NCI-H460 (cell line): ENCODE measurements at places on chromosomes 12 and 14.

DNA sequence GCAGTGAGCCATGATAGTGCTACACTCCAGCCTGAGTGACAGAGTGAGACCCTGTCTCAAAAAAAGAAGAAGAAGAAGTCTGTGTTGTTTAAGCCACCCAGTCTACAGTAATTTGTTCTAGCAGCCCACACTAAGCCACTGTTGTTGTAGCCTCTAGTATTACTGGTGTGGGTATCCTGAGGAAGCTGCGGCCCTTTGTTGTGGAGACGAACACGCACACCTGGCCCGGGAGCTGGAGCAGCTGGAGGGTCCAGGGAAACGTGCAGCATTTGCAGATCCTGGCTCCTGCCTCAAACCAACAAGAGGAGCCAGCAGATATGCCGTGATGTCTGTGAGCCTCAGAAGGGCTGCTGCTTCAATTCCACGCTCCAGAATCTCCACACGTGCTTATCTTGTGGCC, 65.3 kb downstream of the MAP1LC3B2 start:
- no peak for DNase-seq

- DNase-seq: no peak
Measured at GRCh38 chr14:96497087-96497486, 5.1 kb upstream of the PAPOLA start.

GRCh38 chr12:10160617-10161385, 11.1 kb downstream of the OLR1 start:
- DNase-seq: no peak

GRCh38 chr14:89695846-89696245, 258.7 kb downstream of the EFCAB11 start:
- no peak for DNase-seq

DNA sequence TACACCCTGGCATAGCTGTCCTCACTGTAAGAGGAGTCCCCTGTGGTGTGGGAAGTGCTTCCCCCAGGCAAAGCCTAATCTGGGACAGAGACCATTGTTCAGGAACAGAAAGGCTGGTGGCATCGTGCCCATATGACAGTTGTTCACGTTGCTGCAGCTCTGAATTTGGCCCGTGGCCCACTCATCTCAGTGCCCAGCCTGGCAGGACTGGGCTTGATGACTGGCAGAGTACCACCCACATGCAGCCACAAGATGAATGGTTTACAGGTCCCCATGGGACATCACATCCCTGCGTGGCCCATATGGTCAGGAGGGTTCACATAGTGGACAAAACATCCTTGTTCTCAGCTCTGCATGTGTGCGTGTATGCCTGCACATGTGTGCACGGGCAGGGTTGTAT, 17.5 kb downstream of the IQSEC3 start:
- DNase-seq: no peak

GRCh38 chr12:102369876-102370275, 110.5 kb downstream of the IGF1 start:
- DNase-seq: no peak

GRCh38 chr12:85007836-85008235, 28.2 kb downstream of the TSPAN19 start:
- no peak for DNase-seq

DNA sequence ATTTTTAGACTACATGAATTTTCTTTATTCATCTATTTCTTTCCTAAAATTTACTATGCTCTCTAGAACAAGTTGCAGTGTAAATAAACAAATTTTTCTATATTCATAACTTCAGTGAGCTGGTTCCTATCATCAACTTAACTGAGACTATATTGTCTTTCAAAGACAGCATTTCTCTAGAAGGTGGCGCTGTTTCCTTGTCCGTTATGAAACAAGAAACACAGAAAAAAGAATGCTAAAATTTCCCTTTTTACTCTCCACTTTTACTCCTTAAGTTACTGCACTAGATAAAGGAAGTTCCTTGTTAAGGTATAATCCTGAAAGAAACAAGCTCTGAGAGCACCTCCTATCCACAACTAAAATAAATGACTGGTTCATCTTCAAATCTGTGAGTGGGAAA, 8.2 kb upstream of the CLEC2A start:
- DNase-seq: peak; percentile 1

DNA sequence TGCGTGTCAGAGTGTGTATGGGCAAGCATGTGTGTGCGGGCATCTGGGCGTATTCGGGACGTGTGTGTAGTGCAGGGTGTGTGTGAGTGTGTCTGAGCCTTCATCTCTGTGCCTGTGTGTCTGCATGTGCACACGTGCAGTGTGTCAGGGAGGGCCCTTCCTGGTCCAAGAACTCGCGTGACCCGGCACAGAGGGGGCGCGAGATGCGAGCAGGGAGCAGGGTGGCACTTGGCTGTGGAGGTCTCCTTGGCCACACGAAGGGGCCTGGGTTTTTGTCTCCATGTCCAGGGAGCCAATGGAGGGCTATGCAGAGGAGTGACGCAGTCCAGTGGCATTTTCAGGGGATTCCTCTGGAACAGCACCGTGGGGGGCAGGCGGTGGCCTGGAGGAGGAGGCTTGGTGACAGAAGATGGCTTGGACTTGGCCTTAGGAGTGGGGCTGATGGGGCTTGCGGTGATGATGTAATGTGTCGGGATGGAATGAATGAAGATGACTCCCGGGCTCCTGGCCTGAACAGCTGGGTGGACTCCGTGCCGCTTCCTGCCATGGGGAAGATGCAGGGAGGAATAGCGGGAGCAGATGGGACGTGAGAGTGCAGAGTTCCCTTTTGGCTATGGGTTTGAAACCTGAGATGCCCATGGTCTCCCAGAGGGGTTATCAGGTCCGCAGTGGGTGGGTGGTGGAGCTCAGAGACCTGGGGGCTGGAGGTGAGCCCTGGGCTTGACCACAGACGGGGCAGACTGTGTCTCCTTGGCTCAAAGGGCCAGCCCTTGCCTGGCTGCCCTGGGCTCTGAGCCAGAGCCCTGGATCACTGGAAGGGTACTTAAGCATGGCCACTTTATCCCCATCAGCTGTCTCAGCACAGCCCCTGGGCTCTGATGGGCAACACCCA, 208.3 kb downstream of the PHETA1 start:
- no peak for DNase-seq

DNA sequence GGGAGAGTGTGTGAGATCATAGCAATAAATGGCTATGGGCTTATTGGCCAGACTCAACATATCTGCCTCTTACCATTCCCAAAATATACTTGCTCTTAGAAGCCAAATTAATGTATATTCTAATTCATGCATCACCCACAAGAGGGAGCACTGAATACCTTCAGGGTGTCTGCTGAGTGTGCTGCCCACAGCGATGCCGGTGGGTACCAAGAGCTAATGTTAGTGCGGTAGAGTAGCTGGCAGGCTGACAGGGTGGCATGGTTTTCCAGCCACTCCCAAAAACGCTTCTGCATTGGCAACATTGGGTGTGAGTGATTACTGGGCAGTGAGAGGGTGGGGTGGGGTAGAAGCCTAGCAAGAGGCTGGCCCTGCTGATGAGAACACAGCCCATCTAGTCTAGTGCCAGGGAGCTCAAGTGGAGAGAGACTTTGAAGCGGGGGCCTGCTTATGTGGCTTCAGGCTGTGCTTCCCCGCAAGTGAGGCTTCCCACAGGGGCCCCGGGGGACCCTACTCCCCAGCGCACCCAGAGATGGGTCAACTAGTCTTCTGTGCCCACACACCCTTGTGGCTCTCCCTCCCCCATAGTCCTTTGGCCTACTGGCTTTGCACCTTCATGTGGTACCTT, 9.2 kb upstream of the PLEKHD1 start:
- DNase-seq: peak; percentile 36

DNA sequence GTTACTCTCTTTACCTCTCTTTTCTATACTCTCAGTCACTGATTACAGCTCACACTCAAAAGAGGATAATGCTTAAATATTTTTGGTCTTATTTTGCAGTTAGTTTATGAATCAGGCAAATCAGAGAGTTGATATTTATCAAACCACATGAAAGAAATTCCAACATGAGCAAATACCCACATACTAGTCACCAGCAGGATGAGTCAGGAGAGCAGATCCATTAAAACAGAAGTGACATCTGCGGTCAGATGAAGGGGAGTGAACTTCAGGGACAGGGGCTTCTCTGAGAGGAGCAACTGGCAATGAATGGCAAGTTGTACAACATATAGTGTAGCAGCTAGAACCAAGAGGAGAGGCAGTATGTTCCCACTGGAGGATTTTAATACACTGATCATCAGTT, 258.7 kb downstream of the SYT10 start:
- DNase-seq: no peak

GRCh38 chr12:111417784-111418593, 12.3 kb downstream of the SH2B3 start:
- no peak for DNase-seq

DNA sequence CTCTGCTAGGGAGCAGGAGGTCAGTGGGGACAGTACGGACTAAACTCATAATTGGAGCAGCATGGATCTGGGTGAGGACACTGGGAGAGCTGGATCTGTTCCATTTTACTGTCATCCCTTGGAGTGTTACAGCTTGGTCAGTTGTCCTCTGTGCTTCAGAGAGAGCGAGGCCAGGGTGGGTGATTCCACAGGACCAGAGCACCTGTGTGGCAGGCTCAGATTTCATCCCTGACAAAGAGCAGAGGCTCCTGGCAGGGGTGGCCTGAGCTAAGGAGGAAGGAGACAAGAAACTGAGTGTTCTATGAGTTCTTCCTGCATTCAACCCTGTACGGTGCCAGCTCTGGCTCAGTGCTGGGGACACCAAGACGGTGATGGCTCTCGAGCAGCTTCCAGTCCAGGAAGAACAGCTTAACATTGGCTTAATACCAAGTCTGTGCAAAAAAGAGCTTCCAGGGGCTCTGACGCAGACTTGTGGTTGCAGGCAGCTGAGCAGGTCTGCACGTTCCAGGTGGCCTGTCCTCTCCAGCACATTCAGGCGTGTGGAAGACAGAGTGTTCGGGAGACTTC, 8.4 kb upstream of the PGF start:
- no peak for DNase-seq

DNA sequence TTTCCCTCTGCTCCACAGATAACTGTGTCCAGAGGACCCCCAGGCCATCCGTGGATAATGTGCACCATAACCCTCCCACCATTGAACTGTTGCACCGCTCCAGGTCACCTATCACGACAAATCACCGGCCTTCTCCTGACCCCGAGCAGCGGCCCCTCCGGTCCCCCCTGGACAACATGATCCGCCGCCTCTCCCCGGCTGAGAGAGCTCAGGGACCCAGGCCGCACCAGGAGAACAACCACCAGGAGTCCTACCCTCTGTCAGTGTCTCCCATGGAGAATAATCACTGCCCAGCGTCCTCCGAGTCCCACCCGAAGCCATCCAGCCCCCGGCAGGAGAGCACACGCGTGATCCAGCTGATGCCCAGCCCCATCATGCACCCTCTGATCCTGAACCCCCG, 201.3 kb upstream of the BCL2L14 start:
- no peak for DNase-seq

- peak; percentile 94 for DNase-seq
Measured at GRCh38 chr12:19967431-19967830, 400.9 kb upstream of the PDE3A start.

- no peak for DNase-seq
Measured at GRCh38 chr14:59633486-59633885, 56.9 kb upstream of the CCDC175 start.

GRCh38 chr12:40314927-40315326, 90.1 kb downstream of the LRRK2 start:
- DNase-seq: no peak

- no peak for DNase-seq
Measured at GRCh38 chr12:5511256-5511643, 79.3 kb downstream of the NTF3 start.

DNA sequence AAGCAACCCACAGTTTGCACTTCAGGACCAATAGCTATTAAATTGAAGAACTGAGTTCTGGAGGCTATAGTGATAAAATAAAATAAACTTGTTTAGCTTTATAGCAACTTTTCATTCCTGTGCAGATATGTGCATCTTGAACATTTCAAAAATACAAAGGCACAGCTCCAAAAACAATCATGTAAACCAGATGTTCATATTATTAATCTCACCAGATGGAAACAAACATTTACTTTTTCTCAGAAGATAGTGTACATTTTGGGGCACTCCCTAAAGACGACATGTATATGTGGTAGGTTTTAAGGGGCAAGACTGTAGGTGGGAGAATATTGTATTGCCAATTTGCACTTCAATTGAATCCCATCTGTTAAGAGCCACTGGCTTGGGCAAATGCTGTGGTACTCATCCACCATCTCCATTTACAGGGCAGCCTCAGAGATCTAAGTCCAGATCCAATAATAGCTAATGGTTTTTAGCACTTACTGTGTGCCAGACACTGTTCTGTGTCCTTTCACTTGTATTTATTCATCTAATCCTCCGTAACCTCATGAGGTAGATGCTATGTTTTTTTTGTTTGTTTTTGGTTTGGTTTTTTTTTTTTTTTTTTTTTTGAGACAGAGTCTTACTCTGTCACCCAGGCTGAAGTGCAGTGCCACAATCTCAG, 49.1 kb downstream of the PTGER2 start:
- DNase-seq: no peak

DNA sequence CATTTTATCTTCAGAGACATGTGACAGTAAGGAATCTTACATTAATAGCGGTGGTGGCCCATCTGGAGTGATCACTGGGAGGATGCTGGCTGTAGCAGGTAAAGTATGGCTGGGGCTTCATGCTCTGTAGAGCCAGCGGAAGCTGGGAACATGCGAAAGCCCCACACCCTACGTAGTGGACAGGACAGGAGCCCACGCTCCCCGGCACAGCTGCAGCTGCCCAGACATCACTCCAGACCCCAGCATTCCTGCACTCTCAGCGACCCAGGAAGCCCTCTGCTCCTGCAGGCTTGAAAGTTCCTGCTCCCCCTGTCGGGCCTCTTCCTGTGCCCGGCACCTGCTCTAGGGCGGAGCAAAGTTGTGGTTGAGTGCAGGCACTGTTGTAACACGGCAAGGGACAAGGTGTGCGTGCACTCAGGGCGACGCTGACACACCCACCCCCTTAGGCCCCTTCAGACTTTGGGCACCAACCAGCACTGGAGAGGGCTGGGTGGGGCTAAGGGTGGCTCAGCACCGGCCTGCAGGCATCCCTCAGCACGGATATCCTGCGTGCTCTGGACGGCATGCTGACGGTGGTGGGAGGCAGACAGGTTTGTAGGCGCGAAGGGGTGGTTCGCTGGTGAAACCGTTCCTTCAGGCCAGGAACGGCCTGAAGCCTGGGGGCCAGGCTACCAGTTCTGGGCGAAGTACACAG, 568.3 kb downstream of the FSCB start:
- no peak for DNase-seq

GRCh38 chr12:88298014-88298682, 156.0 kb downstream of the TMTC3 start:
- DNase-seq: no peak

GRCh38 chr14:23544511-23545447, 6.8 kb downstream of the ZFHX2 start:
- DNase-seq: no peak
